SW 1271 (cell line): ENCODE measurements at places on chromosomes 3 and 15.

GRCh38 chr3:152384412-152384811, 115.7 kb downstream of the MBNL1 start:
- DNase-seq: no peak

DNA sequence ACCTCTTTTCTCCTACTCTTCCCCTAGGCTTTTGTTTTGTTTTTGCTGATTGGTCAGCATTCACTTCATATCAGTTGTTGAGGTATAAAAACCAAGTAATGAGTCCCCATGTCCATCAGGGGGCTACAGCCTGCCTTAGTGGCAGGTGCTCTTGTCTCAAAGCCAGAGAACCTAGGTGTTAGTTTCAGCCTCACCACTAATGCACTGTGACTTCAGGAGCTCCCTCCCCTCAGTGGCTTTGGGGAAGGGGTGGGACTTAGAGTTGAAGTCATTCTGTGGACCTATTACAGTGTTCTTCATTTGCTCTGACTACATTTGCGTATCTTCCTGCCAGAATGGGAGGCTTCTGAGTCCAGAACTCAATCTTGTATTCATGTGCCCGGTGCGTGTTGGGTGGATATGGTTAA, 41.6 kb downstream of the NR2C2 start:
- DNase-seq: no peak

GRCh38 chr3:37457378-37458065, 283.1 kb upstream of the LRRFIP2 start:
- DNase-seq: no peak

GRCh38 chr15:99149366-99149765, 44.5 kb downstream of the SYNM start:
- no peak for DNase-seq

DNA sequence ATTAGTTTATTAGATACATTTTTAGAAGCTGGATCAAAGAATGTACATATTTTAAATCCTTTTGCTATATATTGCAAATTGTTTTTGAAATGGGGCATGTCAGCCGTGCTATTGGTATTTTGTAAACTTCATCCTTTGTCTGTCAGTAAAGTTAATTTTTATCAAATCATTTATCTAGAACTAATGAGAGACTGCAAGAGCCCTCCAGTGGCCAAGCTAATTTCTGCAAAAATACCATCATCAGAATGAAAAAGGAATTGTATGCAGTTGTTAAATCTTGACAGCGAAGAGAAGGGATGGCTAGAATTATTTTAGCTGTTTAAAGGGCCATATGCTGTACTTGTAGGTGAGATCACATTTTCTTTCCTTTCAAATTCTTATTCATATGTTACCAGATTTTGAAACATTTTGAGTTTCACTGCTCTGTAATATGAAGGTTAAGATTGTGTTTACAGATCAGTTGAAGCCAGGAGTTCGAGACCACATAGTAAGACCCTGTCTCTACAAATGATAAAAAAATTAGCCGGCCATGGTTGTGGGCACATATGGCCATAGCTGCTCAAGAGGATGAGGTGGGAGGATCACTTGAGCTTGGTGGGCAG, 8.1 kb upstream of the CLDN11 start:
- DNase-seq: no peak

DNA sequence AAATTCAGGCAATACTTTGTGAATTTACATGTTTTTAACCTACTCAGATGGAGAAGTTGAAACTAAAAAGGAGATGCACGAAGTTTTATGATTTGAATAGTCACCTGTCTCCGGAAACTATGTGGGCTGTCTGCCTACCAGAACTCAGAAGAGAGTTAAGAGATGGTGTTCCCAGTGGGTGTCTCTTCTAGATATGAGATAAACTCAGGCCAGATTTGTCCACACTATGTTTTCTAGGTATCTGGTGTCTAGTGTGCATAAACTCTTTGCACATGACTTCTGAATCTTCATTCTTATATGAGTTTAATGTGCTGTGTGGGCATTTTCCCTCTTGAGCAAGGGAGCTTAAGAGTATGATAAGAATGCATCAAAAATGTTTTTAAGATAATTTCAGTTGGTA, 222.8 kb downstream of the FOXP1 start:
- no peak for DNase-seq

GRCh38 chr3:106022913-106023312, 154.1 kb upstream of the CBLB start:
- DNase-seq: no peak

DNA sequence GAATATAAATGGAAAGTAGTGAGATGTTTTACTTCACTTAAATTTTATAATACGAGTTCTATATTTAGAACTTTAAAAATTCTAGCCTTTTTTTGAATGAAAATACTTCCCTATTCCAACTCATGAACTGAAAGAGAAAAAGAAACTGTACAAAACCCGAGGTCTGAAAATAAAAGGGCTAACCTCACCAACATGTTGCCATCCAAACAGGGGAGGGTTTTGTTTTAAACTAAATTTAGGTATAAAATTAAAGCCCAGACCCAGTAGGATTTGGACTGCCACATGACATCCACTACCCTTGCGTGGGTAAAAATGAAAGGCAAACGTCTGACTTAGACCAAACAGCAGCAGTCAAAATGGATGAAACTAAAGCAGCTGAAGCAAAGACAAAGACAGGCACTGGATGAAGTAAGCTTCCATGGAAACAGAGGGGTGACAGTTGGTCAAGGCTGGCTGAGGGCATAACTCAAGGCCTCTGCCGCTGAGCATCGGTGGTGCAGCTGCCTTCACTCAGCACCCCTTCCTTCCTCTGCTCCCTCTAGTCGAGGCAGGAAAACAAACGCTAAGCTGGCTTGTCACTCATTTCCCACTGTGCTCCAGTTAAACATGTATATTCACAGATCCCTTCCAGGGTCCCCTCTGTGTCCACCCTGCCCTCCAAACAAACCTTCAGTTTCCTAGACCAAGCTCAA, 58.1 kb downstream of the TM4SF4 start:
- DNase-seq: no peak

- no peak for DNase-seq
These were observed 105.5 kb downstream of the MME start for GRCh38 chr3:155185631-155186071.

DNA sequence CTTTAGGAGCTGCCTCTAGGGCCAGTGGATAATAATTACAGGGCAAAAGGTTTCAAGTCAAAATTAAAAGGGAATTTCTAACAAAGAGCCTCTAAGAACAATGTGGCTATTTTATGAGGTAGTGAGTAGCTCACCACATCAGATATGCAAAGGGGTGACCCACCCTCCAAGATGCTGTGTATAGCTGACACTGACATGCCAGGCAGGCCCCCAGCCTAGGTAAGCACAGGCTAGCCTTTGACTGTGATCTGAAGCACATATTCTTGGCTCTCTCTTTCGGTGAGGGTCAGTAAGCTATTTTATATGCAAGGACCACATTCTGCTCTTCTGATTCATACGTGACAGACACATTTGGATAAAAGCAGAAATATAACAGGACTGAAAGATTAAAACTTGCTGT, 2.8 kb upstream of the THSD4 start:
- no peak for DNase-seq

- DNase-seq: peak; percentile 26
These were observed 38.6 kb downstream of the TAFA4 start for GRCh38 chr3:68893600-68894239.

GRCh38 chr15:98583771-98584430, 64.4 kb upstream of the IGF1R start:
- DNase-seq: no peak

DNA sequence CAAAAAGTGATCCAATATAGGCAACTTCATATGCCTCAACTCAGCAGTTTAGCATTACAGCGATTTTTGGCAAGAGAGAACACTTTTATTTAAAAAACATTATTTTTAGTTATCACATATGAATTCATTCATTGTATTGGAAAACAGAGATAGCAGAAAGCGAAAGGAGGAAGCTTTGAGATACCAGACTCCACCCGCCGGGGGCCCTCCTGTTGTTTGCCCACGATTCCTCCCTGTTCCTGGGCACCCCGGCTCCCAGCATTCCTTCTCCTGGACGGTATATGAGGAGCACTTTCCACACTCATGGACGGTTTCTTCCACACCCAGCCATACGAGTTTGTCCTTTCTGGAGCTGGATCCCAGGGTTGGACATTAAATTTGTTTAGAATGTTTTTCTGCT, 18.2 kb downstream of the APBA2 start:
- DNase-seq: no peak

GRCh38 chr15:67147396-67147949, 82.1 kb downstream of the SMAD3 start:
- no peak for DNase-seq

- DNase-seq: no peak
These were observed 1.4 kb downstream of the XXYLT1 start for GRCh38 chr3:195269375-195270078.
